ENCODE measurements at places on chromosomes 5 and 9. TPM values are rescaled to one million over a fixed set of nuclear protein-coding genes. Genes with fewer than 3 reads are reported as not detected.
A peak's percentile ranks its signal among the peaks of the same experiment; 100 is the strongest.

DNA sequence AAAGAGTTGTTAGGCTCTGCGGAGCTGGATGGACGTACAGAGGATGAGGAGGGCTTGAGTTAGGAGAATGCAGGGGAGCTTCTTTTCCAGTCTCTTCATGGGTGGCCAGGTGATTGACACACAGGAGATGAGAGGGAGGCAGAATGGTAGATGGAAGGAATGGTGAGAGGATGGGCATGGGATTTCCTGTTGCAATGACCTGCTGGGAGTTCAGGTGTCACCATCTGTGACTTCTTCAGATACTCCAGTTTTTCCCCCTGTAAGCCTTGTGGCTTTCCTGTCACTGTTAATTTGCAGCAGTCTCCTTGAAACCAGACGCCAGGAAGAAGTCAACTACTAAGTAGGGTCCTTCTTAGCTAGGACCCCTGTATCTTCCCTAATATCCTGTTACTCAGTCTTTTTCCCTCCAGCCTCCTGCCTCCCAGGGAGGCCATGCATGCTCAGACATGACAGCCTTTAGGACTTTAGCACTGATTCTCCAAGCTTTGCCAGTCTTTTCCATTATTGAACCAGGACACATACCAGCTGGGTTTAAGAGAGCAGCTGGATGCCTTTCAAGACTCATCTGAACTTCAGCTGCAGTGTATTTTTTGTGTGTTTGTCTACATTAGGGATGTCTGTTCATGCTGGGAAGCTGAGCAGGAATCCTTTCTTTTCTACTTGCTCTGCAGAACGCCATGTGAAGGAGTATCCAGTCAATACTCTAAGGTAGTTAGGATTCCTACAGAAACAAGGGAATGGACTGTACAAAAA is 67.2 kb upstream of the CD180 start:
- no peak for DNase-seq

- peak; percentile 45 for DNase-seq
Observed at GRCh38 chr5:75928992-75929391, 154.2 kb upstream of the SV2C start.

- no peak for DNase-seq
Observed at GRCh38 chr5:15124461-15124860, 252.9 kb upstream of the ANKH start.

The CDKN2B gene
- 11.4 TPM for total RNA-seq
